ENCODE measurements at places on chromosomes 3 and 15.

DNA sequence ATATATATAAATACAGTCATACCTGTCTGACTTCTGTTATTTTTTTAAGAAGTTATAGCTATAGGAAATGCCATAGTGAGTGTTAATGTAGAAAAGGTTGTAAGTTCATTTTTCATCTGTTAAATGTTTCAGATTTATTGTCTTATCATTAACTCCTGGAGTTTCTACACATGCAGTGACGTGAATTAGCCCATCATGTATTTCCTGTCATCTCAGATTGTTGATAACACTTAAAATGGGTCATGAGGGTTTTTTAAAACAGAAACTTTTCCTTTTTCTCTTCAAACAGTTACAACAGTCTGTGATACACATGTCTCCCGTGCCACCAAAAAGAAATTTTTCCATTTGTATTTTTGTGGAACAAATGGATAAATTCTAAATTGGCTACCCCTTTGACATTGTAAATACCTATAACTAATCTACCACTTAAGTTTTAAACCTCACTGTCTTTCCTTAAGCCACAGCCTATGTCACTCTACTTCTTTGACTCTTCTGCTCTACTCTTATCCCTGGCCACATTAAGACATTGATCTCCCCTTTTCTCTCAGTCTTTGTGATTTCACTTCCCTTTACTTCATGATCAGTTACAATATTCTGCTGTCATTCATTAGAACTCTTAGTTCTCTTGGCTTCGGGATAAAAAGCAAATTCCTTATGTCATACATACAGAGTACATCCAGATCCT is 89.1 kb downstream of the NEO1 start:
- no peak for DNase-seq

- DNase-seq, result no peak
Measured at GRCh38 chr3:58697561-58697960, 31.0 kb upstream of the FAM3D start.

DNA sequence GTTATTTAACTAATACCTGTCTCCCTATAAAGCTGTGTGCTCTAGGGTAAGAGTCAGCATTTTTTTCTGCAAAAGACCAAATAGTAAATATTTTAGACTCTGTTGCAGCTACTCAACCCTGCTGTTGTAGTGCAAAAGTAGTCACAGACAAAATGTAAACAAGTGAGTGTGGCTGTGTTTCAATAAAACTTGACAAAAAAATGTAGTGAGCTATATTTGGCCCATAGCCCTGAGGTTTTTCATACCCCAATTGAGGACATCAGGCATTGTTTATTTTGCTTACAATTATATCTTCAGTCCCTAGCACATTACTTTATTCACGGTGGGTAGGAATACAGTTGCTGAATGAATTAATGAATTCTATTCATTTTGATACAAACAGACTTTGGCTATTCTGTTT is 58.7 kb upstream of the TBC1D5 start:
- DNase-seq, result no peak

- no peak for DNase-seq
Measured at GRCh38 chr3:154616298-154616697, 186.3 kb upstream of the GPR149 start.

GRCh38 chr3:129399895-129400357 is 28.5 kb downstream of the EFCAB12 start:
- no peak for DNase-seq

GRCh38 chr3:129132097-129132866 is 10.7 kb upstream of the RAB43 start:
- no peak for DNase-seq

GRCh38 chr3:45647148-45647619 is 42.0 kb upstream of the SACM1L start:
- no peak for DNase-seq

GRCh38 chr15:73386886-73387506 is 18.2 kb upstream of the HCN4 start:
- DNase-seq, result no peak

DNA sequence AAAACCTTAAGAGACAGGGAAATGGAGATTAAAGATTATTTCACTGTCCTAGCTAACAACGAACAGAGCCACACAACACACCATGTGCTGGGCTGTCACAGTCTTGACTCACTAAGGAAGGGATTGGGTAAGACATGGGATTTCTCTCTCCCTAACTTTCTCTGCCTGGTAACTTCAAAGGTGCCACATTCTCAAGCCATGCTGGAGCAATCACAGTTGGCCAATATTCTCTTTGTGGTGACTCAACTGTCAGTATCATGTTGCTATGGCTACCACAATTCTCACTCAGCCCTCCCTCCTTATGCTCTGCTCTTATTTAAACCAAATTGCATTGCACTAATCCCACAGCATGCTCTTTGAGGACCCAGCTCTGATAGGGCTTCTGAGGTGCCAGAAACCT is 74.0 kb downstream of the OXNAD1 start:
- peak; percentile 22 for DNase-seq

GRCh38 chr15:94584833-94585244 is 353.5 kb downstream of the MCTP2 start:
- peak; percentile 38 for DNase-seq

- DNase-seq, result no peak
Measured at GRCh38 chr3:112379020-112379690, 46.2 kb downstream of the CD200 start.

DNA sequence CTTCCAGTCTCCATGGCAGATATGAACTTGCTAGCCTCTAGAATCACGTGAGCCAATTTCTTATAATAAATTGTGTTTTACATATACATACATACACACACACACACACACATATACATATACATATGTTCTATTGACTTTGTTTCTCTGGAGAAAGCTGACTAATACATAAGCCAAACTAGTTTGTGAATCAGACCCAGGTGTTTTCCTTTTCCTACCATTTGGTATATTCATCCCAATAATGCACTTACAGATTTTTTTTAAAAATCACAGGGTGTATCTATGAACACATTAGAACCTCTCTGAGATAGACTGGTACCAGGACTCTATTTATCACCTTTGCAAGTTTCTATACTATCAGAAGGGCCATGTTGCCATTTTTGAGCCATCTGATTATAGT is 122.9 kb upstream of the KCNH8 start:
- DNase-seq, result no peak

Data from stimulated activated CD4-positive, alpha-beta T cell treated with anti-CD3 and anti-CD28 coated beads, Interleukin-12 subunit alpha, Interleukin-12 subunit beta, amount 100 ng/mL, for 48 hours (primary cell).